ENCODE measurements at places on chromosomes 3 and 15.

DNA sequence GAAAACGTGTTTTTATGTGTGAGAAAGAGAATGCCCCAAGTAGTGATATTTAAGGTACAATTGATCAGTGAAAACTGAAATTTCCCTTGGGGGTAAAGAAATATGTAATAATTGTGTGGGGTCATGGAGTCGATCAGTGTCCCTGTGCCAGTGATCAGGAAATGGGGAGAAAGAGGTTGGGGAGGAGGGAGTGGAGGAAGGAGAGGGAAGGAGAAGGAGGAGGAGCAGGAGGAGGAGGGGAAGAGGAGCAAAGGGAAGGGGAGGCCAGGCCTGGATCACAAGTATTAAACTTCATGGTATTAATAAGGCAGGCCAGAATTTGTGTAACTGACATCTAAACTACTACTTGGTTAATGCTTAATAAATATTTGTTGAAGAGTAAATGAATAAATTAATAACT, 30.4 kb downstream of the THSD4 start:
- no peak for DNase-seq

- DNase-seq = no peak
Measured at GRCh38 chr3:177538048-177538749, 340.9 kb upstream of the TBL1XR1 start.

- no peak for DNase-seq
Measured at GRCh38 chr15:65195548-65195923, 10.4 kb upstream of the CLPX start.

- no peak for DNase-seq
Measured at GRCh38 chr3:88758676-88759075, 348.7 kb upstream of the EPHA3 start.

DNA sequence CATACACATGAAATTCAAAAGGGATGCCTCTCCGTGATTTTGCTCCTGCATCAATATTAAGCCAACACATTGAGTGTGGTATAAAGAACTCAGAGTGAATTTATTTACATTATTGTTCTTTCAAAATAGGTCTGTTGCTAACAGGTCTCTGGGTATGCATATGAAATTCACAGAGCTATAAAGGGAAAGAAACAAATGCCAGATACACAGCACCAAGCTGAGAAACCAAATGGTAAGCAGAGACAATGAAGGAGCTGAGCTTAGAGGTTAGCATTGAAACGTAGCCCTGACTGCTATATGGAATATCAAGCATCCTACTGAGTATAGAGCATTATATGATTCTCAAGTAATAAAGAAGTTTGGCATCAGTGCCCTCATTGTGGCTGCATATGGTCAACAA, 712.9 kb downstream of the NSUN3 start:
- no peak for DNase-seq

DNA sequence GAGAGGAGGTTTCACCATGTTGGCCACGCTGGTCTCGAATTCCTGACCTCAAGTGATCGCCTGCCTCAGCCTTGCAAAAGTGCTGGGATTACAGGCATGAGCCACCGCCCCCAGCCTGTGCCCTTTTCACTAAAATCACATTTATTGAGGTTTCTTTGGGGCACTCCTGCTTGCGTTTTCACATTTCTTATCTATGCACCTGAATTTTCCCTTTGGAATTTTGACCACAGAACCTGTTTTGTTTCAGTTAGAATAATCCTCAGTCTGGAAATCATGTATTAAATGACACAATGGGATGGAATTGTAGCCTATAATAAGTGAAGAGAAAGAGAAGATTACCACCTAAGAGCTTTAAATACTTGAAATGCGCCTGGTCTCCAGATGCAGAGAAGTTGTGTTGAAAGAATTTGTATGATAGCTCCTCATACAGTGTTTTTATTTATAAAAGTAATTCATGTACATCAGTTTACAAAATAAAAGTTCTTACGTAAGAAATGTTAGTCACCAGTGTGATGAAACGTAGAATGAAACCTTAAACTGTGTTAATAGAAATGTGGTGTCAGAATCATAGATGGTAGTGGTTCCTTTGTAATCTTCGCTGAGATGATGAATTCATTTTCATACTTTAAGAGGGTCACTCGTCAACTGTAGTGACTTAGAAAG, 107.0 kb downstream of the TCF12 start:
- no peak for DNase-seq

- no peak for DNase-seq
Measured at GRCh38 chr3:9122732-9123364, 126.6 kb downstream of the SRGAP3 start.

- no peak for DNase-seq
Measured at GRCh38 chr3:176193032-176193730, 1004.1 kb downstream of the TBL1XR1 start.

DNA sequence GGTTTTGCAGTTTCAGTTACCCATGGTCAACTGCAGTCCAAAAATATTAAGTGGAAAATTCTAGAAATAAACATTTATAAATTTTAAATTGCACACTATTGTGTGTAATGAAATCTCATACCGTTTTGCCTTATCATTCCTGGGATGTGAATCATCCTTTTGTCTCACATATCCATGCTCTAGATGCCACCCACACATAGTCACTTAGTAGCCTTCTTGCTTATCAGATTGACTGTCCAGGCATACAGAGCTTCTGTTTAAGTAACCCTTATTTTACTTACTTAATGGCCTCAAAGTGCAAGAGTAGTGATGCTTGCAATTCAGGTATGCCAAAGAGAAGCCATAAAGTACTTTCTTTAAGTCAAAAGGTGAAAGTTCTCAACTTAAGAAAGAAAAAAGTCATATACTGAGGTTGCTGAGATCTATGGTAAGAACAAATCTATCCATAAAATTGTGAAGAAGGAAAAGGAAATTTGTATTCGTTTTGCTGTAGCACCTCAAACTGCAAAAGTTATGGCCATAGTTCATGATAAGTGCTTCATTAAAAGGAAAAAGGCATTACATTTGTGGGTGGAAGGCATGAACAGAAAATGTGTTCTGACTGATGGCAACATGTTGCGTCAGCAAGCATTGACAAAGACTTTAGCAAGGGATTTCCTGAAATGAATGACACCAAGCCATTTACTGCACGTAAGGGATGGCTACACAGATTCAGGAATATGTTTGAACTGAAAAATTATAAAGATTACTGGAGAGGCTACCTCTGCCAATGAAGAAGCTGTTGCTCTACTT, 43.8 kb downstream of the SPATA16 start:
- no peak for DNase-seq

GRCh38 chr15:42707068-42707467, 29.9 kb downstream of the CDAN1 start:
- no peak for DNase-seq

GRCh38 chr3:64022451-64023186, 675 bp downstream of the PSMD6 start:
- no peak for DNase-seq

GRCh38 chr3:30894521-30895251, at the start of gene GADL1:
TSS of gene GADL1 (minus strand) at chr3:30894661. CDS start at chr3:30894614, 47 bp downstream.
- DNase-seq = peak; percentile 10

- no peak for DNase-seq
Measured at GRCh38 chr3:61283876-61284275, 32.6 kb upstream of the FHIT start.

GRCh38 chr15:64651601-64652191, 123.7 kb downstream of the RBPMS2 start:
- DNase-seq = no peak

DNA sequence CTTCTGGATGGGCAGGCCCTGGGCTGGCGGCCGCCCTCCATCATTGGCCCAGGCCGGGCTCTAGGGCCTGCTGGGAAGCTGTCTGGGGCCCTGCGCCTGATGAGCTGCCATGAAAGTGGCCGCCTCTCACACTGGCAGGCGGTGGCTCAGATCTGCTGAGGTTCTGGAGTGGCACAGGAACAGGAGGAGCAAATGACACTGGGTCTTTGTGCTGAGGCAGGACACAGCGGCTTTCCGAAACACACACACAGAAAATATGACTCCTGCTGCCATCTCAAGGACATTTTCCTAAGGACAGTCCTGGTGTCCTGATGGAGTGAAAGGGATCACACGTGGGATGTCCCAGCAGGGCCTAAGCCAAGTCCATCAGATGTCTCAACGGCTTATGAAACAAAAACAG, 103.5 kb downstream of the NUP210 start:
- DNase-seq = no peak

GRCh38 chr3:164460851-164461250, 617.4 kb downstream of the SI start:
- no peak for DNase-seq

DNA sequence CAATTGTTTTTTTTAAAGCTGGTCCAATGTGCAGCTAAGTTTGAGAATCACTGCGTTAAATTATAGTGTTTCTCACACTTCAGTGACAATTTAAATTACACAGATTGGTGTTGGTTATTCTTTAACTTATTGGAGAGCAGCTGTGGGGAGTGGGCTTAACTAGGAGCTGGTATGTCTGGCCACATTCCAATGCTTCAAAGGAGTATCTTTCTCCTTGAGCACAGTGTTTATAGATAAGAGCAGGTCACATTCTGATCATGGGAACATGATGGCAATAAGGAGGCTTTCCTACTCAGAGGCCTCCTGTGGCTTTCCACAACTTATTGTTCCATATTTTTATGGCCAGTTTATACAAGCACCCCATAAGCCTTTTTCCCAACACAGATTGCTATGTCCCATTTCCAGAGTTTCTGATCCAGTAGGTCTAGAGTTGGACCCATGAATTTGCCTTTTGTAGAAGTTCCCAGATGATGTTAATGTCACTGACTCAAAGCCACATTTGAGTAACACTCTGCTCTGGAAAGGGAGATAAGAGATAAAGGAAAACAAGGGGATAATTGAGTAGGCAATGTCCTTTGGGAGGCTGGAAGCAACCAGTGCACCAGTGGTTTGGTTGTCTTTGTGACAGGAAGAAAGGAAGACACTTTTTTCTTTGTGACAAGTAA, 33.0 kb upstream of the PLSCR4 start:
- no peak for DNase-seq

DNA sequence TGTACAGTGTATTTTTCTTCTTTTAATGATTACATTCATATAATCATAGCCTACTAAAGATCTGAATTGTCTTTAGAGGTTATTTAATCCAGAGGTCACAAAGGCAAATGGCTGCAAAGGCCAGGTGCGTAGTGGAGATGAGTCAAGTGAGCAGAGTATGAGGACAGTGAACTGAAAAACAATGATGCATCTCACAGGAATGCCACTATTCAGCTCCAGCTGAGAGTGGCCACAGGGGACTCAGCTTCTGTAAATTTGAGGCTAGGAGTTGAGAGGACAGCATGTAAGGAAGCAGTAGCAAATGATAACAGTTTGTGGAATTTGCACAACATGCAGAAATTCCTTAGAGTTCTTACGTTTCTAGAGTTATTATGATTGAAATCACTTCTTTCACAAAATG, 50.4 kb downstream of the COL6A5 start:
- no peak for DNase-seq

- no peak for DNase-seq
Measured at GRCh38 chr3:126732281-126733060, 28.4 kb downstream of the CHCHD6 start.

- no peak for DNase-seq
Measured at GRCh38 chr3:2938711-2939110, 171.5 kb downstream of the IL5RA start.

DNA sequence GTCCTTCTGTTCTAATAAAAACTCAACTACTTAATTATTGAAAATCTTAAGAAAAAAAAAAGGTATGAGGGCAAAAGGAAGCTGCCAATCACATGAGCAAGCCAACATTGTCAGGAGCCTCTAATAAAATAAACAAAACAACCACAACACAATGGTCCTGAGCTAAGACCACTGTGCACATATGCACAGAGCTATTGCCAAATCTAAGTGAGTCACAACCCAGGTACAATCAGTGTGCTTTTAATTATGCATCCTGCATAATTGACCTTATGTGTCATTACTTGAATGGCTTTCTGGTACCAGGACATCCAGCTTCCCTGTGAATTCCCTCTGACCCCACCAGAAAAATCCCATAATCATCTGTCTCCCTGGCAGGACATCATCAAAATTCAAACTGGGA, 639.8 kb downstream of the MAGI1 start:
- no peak for DNase-seq

GRCh38 chr3:14605067-14605466, 46.5 kb upstream of the CCDC174 start:
- no peak for DNase-seq

- DNase-seq = no peak
Measured at GRCh38 chr3:23685541-23686258, 120.1 kb upstream of the UBE2E1 start.

GRCh38 chr15:48498828-48499227, 146.7 kb downstream of the FBN1 start:
- no peak for DNase-seq

- DNase-seq = no peak
Measured at GRCh38 chr15:98914626-98915025, 93.0 kb downstream of the PGPEP1L start.

- DNase-seq = no peak
Measured at GRCh38 chr15:95520922-95521321, 809.6 kb upstream of the NR2F2 start.

- no peak for DNase-seq
Measured at GRCh38 chr15:66496951-66497501, 536 bp downstream of the SNAPC5 start.

- DNase-seq = no peak
Measured at GRCh38 chr15:39785139-39785538, 2.5 kb upstream of the FSIP1 start.

GRCh38 chr3:31571325-31571724, 38.6 kb downstream of the STT3B start:
- DNase-seq = no peak

- DNase-seq = no peak
Measured at GRCh38 chr3:8296461-8296860, 205.2 kb upstream of the LMCD1 start.

DNA sequence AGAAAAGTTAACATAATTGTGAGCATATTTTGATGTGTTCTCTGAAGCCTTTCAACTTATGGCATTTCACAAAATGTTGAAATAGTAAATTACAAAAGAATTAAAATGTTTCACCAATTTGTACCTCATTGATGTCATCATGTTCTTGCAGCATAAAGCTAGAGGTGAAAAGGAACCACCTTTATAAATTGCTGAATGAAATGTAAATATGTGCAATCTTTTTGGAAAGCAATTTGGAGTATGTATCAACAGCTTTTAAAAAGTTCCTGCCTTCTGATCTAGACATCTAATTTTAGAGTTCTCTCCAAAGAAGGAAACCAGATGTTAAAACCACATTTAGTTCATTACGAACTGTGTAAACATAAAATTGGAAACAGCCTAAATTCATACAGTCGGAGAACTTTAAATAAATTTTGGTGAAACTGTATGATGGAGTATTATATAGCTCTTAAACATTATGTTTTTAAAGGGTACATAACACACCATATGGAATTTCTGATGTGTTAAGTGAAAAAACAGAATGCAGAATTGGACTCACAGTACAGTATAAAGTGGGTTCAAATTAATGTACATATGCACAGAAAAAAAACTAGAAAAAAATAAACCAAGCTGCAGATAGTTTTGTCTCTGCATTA, 311.2 kb upstream of the NAALADL2 start:
- DNase-seq = no peak

GRCh38 chr3:37603722-37604121, 258.0 kb upstream of the CTDSPL start:
- DNase-seq = no peak

GRCh38 chr3:12891985-12892839, 50.8 kb upstream of the RPL32 start:
- DNase-seq = no peak

Measured in stimulated activated CD8-positive, alpha-beta memory T cell treated with anti-CD3 and anti-CD28 coated beads, Interleukin-2, amount 100 ng/mL, for 48 hours (primary cell).